Activated CD8-positive, alpha-beta memory T cell treated with anti-CD3 and anti-CD28 coated beads for 4 hours (primary cell): ENCODE measurements at places on chromosomes 16 and 17.

DNA sequence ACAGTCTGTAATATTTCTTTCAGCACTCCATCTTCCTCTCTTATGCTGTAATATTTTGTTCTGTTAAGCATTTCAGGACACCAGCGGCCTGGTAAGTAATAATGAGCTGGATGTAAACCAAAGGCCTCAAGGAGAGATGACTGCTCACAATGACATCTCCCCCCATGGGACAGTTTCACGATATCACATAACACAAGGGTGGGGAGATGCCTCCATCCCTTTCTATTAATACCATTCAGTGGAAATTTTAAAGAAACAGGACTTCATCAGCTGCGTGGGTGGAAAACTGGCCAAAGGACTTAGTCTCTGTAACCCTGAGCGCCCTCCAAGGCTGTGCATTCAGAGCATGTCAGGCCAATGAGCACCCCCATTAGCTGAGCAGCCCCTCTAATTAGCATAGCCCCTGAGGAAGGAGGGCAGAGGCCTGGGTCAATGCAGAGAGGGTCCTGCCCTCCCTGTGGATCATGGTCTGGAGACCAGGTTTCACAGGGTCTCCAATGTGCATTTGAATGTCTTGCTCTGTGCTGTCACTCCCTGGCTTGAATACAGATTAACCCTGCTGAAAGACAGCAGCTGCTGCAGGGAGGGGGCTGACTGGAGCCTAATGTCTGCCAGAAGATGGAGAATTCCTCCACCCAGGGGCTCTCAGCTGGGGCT is 156.4 kb downstream of the HS3ST2 start:
- DNase-seq, result no peak

DNA sequence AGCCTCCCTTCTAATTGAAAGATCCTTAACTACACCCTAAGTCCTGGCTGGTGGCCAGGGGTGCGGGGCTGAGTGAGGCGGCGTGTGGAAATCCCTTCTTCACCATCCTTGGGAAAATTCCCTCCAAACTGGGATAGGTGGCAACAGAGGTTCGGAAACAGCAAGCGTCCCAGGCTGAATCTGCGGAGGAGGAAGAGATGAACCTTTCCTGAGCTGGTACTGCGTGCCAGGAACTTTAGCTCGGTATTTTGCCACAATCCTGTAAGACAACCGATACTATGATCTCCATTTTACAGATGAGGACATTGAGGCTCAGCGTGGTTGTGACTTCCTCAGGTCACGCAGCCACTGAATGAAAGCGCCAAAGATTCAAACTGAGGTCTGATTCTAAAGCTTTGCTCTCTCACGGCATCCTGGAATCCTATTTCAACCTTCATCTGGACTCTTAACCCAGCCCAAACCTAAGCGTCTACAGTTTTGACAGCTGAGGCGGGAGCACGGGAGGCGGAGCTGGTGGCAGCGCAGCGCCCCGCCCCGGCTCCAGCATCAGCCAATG is 583 bp upstream of the CYLD start:
- DNase-seq, result no peak

DNA sequence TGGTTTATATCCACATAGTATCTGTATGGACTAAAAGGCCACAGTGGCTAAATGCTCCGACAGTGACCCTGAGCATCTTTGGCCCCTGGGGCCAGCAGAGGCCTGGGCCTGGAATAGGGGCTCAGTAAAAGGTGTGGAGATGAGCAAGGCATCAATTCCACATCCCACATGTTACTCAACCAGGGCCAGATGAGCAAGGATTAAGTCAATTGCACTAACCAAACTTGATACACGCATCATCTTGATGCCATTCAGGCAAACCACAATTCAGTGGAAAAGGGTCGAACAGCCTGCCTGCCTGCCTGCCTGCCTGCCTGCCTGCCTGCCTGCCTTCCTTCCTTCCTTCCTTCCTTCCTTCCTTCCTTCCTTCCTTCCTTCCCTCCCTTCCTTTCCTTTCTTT is 53.5 kb upstream of the DNAJA2 start:
- no peak for DNase-seq

DNA sequence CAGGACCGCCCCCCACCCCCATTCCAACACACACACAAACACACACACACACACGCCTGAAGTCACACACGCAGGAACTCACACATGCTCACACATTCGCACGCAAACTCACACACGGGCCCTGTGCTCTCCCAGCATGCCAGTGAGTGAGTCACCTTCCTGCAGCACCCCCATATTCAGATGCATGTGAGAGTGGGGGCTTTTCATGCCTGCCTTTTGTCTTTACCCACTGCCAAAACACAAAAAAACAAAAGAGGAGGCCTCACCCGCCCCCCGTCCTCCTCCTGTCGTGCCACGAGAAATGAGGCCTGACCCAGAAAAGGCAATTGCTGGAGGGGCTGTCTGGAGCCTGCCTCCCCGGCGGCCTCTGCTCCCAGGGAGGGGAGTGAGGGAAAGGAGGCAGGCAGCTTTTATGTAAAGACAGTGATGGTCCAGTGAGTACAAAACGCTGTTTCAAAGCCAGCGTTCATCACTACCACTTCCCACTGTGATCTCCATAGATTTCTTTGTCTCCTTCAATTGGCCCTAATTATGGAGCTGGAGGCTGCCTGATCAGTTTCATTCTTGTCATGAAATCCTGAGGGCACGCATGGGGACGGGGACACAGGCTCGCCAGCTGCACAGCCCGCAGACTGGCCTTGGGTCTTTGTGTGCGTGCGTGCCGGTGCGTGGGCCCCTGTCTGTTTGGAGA is 29.5 kb upstream of the GSE1 start:
- no peak for DNase-seq

GRCh38 chr17:27398691-27399090 is 57.6 kb upstream of the KSR1 start:
- DNase-seq, result no peak

- DNase-seq, result no peak
Measured at GRCh38 chr16:6110346-6110745, 1012.8 kb upstream of the EEF2KMT start.

DNA sequence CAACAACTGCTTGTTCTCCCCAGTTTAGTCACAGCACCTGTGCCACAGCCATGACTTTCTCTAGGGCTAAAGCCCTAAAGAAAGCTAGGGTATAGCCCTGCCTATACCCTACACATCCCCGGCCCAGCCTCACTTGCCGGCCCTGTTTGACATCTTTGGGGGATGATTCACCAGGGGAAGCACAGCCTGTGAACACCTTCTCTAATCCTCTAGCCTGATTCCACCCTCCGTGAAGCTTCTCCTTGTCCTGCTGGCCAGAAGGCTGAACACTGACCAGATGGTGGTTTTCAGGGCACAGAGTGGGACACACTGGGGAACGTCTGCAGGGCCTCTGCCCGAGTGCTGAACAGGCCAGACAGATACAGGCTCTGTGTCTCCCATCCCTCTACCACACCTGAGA is 6.0 kb downstream of the CLEC16A start:
- DNase-seq, result no peak

DNA sequence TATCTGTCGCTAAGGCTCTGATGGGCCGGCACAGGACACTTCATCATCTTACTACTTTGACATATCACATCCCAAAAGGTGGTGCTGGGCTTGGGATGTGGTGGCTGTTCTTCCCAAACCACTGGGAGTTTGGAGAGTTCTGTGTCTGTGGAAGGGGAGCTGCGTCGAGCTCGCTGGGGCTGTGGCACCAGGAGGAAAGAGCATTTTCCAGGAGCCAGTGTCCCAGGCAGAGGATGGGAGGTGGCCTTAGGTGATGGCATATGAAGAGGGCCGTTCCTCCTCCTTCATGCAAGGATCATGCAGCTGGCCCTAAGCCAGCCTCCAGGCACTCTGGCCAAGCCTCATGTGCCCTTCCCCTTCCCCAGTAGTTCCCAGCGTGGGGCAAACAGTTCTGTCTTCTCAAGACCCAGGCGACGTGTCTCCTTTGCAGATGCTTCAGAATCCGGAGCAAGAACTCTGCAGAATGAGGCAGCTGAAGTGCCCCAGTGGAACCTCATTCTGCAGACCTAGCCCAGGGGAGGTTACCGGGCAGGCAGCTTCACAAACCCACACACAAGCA is 89.4 kb upstream of the TNRC6C start:
- DNase-seq, result no peak
